Fibroblast of skin of scalp (primary cell): ENCODE measurements at places on chromosomes 1 and 21.

GRCh38 chr1:174871886-174872285 is 127.9 kb upstream of the CACYBP start:
- DNase-seq: no peak

DNA sequence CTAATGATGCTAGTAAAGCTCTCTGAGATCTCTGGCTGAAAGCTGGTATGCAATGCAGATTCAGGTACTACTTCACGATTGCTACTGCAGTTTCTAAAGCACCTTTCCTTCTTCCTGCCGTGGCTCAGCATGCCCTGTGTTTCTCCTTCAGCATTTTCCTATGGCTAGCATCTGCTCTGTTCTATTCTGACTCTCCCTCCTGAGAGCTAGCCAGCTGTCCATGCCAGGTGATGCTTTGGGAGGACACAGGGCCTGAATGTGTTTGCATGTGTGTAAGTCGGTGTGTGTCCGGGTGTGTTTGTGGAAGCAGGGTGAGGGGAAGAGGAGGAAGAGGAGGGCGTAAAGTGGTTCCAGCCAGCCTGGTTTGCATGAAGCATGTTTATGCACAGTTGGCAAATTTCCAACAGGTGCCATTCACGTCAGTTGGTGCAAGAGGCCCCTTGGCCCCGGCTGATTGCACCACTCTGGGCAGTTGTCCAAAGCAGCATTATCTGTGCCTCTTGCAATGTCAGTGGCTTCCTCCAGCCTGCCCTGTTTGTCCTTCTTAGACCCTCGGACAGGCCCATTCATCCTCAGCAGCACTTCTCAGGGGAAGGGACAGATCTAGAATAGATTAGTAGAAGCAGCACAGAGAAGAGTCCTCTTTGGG is 433.3 kb downstream of the DISC1 start:
- no peak for DNase-seq

- DNase-seq: no peak
Measured at GRCh38 chr1:158685085-158685484, 1.4 kb downstream of the SPTA1 start.

DNA sequence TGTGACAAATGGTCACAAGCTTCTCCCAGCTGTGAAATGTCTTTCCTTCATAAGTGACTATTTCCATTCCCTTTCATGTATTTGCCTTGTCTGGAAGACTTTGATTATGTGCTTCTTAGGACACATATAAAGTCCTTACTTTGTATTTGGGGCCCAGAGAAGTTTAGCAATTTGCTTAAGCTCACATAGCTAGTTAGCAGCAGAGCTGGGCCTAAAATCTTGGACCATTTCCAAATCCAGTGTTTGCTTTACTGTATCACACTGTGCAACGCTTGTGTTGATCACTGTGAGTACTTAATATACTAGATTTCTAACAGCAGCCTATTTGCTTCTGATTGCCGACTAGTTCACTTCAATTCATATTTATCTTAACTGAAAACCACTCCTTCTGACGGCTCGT is 2.2 kb upstream of the KCNA3 start:
- DNase-seq: no peak

GRCh38 chr21:28127175-28127785 is 865.4 kb downstream of the LTN1 start:
- no peak for DNase-seq

DNA sequence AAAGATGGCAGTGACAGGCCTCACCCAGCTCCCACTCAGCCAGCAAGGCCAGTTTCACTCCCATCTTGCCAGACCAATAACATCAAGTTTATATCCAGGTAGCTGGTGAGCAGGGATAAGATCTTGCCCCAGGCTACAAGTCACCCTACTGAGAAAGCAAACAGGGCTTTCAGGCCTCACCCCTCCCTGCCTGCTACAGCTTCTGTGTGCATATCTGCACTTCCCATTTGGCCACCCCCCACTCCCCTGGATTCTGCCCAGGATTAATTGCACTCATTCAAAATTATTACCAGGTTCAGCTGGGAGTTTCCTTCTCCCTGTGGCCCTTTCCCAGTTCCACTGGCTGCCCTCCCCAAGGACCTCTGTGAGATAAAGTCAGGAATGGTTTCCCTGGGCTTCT is 352.1 kb downstream of the TBX15 start:
- DNase-seq: no peak

DNA sequence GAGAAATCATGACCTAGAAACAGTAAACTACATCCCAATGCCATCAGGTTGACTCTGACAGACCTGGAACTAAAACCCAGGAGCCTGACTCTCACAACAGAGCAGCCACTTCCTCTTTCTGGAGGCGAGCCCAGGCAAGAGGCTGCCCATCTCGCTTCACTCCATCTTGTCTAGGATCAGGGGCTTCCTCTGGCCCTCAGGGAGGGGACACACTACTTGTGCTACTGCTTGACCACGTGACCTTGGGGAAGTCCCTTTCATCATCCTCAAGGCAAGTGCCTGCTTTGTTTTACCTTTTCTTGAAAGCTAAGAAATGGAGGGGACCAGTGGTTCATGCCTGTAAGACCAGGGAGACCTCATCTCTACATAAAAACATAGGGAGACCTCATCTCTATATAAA is 2.6 kb upstream of the TENT5B start:
- no peak for DNase-seq

DNA sequence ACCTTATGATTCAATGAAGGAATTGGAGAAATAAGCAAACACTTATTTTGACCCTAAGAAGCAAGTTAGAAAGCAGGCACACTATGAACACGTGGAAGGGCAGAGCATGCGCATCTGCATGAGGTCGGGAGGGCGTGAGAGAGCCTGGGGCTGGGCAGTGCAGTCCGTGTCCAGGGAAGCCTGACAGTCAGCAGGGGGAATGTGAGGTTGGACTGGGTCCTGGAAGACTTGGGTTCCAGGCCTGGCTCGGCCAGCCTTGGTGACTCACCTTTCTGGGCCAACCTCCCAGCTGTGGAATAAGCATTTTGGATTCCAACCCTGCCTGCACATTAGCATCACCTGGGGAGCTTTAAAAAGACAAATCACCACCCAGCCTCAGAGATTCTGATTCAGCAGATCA is 26.6 kb upstream of the LMX1A start:
- DNase-seq: peak; percentile 38

DNA sequence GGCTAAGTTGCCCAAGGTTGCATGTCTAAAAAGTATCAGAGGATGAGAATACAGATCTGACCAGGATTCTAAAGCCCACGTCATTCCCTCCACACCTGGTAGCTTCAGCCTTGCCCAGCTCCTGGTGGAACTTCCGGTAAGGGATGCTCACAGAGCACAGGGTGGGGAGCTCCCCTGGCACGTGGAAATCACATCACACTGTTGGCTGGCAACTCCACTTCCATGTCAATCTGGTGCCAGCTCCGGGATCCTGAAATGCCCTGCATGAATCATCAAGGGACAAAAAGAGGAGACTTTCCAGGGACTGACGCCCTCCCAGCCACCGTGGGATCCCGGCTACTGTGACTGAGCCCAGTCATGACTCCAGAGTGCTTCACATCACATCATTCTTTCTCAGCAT is 12.4 kb upstream of the BCAR3 start:
- no peak for DNase-seq

GRCh38 chr1:41766546-41766945 is 152.2 kb downstream of the HIVEP3 start:
- DNase-seq: peak; percentile 46

- DNase-seq: peak; percentile 92
Measured at GRCh38 chr1:25566730-25567341, 23.4 kb downstream of the LDLRAP1 start.

GRCh38 chr1:9079988-9080704 is 10.7 kb upstream of the SLC2A5 start:
- no peak for DNase-seq

DNA sequence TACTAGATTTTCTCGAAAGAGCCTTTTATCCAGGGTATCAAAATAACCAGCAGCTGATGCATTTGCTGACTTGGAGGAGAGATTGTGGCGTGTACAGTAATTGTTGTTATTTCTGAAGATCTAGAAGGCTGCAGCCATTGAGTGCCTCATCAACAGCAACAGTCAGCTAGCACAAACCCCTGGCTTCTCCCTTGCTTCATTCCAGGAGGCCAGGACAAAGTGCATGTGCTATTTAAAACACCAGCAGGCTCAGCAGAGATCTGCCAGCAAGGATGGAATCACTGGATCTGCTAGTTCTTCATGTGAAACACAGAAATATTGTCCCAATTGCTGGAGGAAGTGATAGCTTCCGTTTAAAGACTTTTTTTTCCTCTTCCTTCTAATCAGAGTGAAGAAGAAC is 2.8 kb upstream of the NGF start:
- DNase-seq: no peak

- peak; percentile 11 for DNase-seq
Measured at GRCh38 chr1:65824103-65824502, 31.4 kb downstream of the PDE4B start.

DNA sequence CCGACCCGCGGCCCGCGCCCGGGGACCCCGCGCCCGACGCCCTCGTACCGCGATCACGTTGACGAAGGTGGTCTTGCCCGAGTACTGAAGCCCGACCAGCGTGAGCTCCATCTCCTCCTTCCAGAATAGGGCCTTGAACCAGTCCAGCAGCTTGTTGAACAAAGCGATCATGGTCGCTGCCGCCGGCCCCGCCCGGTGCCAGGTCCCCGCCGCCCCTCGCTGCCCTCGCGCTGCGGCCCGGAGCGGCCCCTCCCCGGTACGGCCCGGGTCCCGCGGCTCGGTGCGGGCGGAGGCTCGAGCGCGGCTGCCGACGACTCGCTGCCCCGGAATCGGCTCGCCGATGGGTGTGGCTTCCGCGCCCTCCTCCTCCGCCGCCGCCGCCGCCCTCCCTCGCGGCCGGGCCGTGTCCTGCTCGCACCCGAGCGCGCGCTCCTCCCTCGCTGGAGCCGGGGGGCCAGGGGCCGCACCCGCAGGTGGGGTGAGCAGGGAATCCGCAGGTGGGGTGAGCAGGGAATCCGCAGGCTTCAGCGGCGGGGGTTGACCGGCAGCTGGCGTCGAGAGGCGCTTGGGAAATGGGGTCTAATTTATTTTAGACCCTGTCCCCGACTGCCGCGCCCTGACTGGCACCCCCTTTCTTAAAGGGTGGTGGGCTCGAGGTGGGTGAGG is at the start of gene ARL8A:
Gene ARL8A (minus strand): TSS at position 336 of the 666 bp plus-strand sequence. CDS start 165 bp downstream, at position 171.
- DNase-seq: peak; percentile 52

- no peak for DNase-seq
Measured at GRCh38 chr1:23210351-23210785, 6.9 kb downstream of the HTR1D start.

DNA sequence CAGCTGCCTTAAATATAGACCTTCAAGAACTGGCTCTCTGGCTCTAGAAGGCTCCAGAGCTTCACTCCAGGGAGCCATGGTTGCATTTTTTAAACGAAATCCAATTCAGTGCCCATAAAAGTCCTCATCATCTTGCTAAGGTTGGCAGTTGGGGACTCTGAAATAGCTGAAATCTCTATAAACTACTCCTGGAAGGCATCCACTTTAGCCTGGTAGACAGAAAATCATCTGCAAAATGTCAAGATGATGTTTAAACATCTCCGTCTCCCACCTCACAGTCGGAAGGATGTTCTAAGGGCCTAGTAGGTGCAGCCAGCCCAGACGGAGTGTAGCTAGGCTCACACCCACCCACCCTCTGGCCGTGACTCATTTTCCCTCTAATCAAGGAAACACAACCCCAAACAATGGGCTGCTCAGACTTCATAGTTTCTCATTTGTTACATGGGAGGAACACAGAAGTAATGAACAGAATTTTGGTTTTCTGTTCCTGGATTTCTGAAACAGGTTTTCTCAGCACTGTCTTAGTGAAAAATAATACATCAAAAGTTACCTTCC is 235.4 kb upstream of the KAZN start:
- no peak for DNase-seq

DNA sequence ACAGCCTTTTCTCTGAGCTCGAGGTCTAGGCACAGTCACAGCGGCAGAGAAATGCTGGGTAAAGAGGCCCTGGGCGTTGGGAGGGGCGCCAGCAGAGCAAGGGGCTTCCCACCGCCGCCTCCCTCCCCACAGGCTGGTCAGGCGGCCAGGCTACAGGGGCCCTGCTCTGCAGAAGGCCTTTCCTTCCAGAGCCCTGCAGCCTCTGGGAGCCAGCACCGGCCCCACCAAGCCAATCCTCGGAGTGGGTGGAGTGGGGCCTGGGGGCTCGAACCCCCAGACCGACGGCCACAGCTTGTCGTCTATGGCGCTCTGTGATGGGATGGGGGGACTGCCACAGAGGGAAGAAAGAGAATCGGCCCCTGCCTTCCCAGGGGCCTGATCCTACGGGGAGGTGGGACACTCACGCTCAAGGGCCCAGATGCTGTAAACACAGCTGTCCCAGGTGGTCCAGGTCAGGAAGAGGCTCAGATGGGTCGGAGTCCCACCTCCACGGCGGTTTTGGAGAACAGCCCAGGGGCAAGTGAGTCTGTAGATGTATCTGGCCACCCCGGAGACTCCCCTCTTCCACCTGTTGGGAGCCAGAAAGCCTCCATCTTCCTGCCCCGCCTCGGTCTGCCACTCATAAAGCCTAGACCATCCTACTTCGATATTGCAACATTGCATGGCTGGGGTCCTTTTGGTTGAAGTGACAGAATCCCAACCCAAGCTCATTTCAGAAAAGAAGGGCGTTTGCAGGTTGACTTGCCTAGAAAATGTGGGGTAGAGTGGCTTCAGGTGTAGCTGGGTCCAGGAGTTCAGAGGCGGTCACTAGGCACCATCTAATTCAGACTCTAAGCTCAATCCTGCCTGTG is 95.6 kb downstream of the SIK1 start:
- DNase-seq: no peak
